CD14-positive monocyte (primary cell): ENCODE measurements at places on chromosomes 16 and 17. TPM values are rescaled to one million over a fixed set of nuclear protein-coding genes. Genes with fewer than 3 reads are reported as not detected.

Gene HERPUD1
- polyA plus RNA-seq = 233 and 454 TPM in 2 replicates

Gene GNG13
- not detected for polyA plus RNA-seq

Gene GPR142
- not detected for polyA plus RNA-seq

Gene RUNDC3A
- 0.22 TPM for polyA plus RNA-seq

Gene USP43
- polyA plus RNA-seq = 0.05 TPM

Gene KRTAP4-4
- not detected in 2 replicates for polyA plus RNA-seq

GRCh38 chr16:566475-567372, at the start of gene NHLRC4:
Gene NHLRC4 (plus strand): TSS chr16:567005. CDS start chr16:568048, 1,043 bp downstream.
- H3K4me1 ChIP-seq = peaks cover 28% of the 10 kb centered on the region
- no peak within 1 kb of the TSS for H3K27ac ChIP-seq
- DNase-seq = no peak
- peaks cover 2% of the 10 kb centered on the region for H3K27me3 ChIP-seq

DNA sequence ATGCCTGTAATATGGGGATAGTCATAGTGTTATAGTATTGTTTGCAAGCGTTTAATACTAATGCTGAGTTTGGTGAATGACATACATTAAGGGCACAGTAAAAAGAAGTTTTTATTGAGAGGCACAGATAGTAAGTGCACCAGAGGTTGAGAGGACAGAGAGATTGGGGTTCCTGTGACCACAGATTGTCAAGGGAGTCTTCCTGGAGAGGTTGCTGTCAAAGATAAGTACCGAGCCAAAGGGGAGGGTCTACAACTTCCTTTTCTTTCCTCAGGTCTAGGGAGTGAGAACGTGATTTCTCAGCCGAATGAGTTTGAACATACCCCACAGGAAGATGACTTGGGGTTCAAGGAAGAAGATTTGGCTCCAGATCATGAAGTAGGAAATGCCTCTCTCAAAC, 1.8 kb downstream of the ZNF48 start:
- no peak overlapping the region for H3K4me3 ChIP-seq
- no peaks in the 10 kb centered on the region for H3K27me3 ChIP-seq
- no peaks in the 10 kb centered on the region for H3K36me3 ChIP-seq
- no peak overlapping the region for H3K27ac ChIP-seq

DNA sequence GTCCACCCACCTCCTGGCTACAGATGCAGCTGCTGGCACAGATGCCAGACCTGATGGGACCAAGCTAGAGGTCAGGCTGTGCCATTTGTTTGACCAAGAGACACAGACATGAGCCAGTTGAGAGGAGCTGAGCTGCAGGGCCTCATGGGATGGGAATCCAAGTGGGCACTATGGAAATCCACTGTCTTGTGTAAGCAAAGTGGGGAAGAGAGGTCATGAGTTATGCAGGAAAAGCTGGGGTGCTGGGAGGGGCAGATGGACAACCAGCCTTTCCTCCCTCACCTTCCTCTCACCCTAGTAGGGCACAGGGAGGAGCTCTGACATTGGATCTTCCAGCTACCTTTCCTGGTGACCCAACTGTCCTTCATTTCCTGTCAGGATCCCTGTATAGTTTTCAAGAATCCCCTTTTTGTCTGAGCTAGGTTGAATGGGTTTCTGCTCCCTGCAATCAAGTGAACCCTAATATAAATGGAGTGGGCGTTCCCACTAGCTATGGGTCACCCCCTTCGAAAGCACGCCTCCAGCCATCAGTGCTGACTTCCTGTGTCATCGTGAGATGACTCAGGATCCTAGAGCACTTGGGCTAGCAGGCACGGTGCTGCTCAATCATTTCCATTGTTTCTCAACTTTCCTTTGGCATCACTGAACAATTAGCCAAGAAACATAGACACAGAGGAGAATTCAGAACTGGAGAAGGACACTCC, 13.6 kb downstream of the ATPAF2 start:
- no peaks in the 10 kb centered on the region for H3K27me3 ChIP-seq
- peaks cover 71% of the 10 kb centered on the region for H3K36me3 ChIP-seq
- no peak overlapping the region for H3K4me3 ChIP-seq
- DNase-seq = peak; percentile 90
- peaks cover 25% of the 10 kb centered on the region for H3K4me1 ChIP-seq
- peak overlapping the region; percentile 96 for H3K27ac ChIP-seq

GRCh38 chr16:76941113-76941512, 249.9 kb upstream of the MON1B start:
- no peak for DNase-seq
- no peaks in the 10 kb centered on the region for H3K27me3 ChIP-seq
- no peak overlapping the region for H3K27ac ChIP-seq
- no peaks in the 10 kb centered on the region for H3K36me3 ChIP-seq
- H3K4me1 ChIP-seq = no peaks in the 10 kb centered on the region
- no peak overlapping the region for H3K4me3 ChIP-seq

DNA sequence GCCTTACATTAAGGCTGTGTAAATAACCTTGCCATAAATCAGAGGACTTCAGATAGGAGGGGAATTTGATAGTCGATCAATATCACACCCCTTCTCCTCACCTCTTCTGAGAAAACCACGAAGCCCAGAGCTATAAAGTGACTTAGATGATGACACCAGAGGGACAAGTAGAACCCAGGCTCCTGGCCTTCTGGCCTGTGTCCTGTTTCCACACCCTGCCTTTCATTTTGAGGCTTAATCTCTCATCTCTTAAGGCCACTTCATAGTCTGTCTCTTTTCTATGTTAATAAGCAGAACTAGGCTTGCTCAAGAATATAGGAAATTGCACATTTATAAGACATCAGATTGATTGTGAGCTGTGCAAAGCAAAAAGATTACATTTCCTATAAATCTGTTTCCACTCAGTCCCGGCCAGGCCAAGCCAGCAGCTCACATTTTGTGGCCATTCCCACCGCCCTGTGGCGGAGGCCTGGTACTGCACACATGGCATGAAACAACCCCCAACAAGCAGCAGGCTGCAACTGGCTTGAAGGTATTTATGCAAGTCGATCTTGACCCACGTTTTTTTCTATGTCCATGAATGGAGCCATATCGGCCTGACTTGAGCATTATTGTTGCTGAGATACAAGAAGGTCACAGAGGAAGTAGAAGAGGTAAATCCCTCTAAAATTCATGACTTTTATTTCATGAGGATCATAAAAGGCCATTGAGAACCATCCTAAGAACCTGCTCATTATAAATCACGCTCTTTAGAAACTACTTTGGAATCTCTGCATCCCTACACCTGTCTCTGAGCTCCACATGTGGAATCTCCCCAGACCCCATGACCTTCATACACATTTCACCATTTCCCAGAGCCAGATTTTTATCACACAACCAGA, 93.7 kb downstream of the PMP22 start:
- no peak overlapping the region for H3K4me3 ChIP-seq
- no peaks in the 10 kb centered on the region for H3K36me3 ChIP-seq
- peak; percentile 6 for DNase-seq
- H3K4me1 ChIP-seq = no peaks in the 10 kb centered on the region
- no peaks in the 10 kb centered on the region for H3K27me3 ChIP-seq

DNA sequence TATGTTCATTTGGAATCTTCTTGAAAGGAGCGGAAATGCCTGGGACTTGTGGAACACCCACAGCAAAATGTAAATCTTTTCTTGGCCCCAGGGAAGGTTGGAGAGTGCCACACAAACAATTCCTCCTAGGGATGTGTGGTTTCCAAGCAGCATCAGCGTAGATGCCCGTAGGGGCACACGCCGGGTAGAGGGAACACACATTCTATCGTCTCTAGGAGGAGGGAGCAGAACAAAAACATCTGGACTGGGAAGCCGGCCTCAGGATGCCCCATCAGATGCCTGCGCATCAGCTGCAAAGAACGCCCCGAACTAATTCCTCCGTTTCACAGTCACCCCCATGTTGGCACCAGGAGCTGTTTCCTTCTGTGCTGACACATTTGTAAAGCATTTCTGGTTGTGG, 357.9 kb upstream of the ZFHX3 start:
- H3K27ac ChIP-seq = no peak overlapping the region
- H3K27me3 ChIP-seq = no peaks in the 10 kb centered on the region
- no peak for DNase-seq

GRCh38 chr17:6996256-6997011, 585 bp downstream of the ALOX12 start:
- H3K4me3 ChIP-seq = peak overlapping the region; percentile 32
- H3K27me3 ChIP-seq = no peaks in the 10 kb centered on the region
- no peak for DNase-seq
- no peaks in the 10 kb centered on the region for H3K4me1 ChIP-seq
- H3K27ac ChIP-seq = no peak overlapping the region

- H3K4me1 ChIP-seq = peaks cover 30% of the 10 kb centered on the region
- H3K4me3 ChIP-seq = peak overlapping the region; percentile 99
- H3K36me3 ChIP-seq = peaks cover 36% of the 10 kb centered on the region
- H3K27me3 ChIP-seq = no peaks in the 10 kb centered on the region
- DNase-seq = peak; percentile 47
- peak overlapping the region; percentile 77 for H3K27ac ChIP-seq
Measured at GRCh38 chr16:1773703-1774447, 941 bp upstream of the MRPS34 start.
